ENCODE measurements at places on chromosomes 5 and 9.

DNA sequence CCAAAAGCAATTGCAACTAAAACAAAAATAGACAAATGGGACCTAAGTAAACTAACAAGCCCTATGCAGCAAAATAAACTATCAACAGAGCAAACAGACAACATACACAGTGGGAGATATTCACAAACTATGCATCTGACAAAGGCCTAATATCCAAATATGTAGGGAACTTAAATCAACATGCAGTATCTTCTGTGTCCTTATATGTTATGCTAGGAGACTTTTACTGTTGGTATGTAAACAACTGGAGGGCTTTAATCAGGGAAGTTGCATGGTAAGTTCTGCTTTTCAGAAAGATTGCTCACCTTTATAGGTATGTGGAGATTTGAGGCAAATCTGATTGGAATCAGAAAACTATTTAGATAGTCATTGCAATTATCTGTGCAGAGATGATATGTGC lies 461.2 kb upstream of the RIOK2 start:
- no peak for DNase-seq

GRCh38 chr9:130692321-130692720 lies 1.3 kb upstream of the EXOSC2 start:
- peak; percentile 48 for DNase-seq

DNA sequence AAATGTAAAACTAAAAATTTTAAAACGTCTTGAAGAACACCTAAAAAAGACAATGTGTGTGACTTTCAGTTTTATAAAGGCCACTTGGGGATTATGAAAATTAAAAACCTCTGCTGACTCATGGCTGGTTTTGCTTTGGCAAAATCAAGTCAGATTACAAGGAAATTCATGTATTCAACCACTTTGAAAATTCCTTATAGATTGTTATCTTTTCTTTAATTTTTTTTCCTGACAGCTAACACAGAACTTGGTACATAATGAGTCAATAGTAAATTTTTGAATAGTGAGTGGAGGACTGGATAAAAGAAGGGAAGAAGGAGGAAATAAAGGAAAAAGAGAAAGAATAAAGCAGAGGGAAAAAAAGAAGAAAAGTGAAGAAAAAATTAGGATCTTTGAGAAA lies 1774.7 kb upstream of the ACO1 start:
- DNase-seq: no peak

- peak; percentile 50 for DNase-seq
Observed at GRCh38 chr5:60598424-60598823, 101.5 kb downstream of the DEPDC1B start.

GRCh38 chr5:51652980-51653379 lies 269.7 kb downstream of the ISL1 start:
- DNase-seq: no peak

- no peak for DNase-seq
Observed at GRCh38 chr5:79111387-79111959, at the start of gene BHMT. Gene BHMT (plus strand): TSS chr5:79111809. CDS start chr5:79111886, 77 bp downstream.

DNA sequence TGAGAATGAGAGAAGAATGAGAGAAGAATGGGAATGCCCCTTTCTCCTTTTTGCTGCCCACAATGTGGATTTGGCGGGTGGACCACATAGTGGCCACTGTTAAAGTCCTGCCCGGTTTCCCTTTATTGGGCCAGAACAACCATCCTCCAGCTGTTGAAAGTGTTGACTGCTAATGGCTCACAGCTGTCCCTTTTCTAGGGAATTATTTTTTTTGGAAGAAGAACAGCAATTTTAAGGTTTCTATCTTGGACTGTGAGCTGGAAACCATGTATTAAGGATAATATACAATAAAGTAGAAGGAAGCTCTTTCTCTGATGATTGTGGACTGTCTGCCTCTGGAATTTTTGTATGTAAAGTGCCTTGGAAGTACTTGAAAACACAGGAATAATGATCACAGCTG lies 185.9 kb downstream of the DMRT2 start:
- no peak for DNase-seq

GRCh38 chr5:88203981-88204750 lies 64.5 kb downstream of the TMEM161B start:
- DNase-seq: no peak

DNA sequence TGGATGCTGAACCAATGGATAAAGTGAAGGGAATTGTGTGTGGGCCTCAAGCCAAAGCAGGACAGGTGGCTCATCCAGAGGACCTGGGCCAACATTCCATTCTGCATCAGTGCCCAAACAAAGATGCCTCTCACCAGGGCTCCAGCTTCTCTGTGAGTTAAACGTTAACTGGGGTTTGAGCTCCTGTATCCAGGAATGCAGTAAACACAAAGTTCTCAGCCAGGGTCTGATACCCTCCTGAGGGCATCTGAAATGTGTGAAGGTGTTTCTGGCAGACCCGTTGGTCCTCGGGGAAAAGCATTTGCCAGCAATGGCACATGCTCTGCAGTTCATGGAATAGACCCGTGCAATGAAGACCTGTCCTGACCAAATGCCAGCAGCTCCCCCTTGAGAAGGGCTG lies 33.9 kb upstream of the AOPEP start:
- DNase-seq: no peak

DNA sequence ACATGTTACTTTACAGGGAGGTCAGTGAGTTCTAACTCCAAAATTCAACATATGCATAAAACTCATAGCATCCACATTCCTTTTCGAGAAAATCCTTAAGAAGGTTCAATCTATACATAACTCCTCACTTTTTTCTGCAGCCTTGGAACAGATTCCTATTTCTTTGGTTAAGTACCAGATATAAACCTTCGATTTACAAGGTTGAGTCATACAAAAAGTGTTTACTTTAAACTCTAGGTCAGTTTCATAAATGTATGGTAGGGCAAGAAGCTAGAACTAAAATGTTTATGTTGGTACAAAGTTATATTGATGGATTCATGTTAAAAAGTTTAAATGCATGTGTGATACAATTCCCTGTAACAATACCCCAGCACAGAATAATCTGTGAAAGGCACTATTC lies 19.4 kb downstream of the CDKN2AIPNL start:
- DNase-seq: no peak

DNA sequence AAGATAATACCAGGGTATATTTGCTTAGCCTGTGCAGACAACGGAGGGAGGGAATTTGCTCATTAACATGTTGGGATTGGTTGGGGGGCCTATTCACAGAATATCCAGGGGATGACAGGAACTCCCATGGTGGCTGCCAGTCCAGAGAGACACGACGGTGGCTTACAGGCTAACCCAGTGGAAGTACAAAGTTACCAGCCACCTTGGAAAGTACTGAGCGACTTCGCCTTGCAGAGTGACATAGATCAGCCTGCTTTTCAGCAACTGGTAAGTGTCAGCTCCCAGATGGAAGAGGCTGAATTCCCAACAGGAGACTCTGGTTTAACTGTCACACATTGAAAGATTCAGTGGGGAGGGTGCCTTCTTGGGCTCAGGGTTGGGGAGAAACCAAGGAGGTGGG lies 7.9 kb downstream of the ISL1 start:
- no peak for DNase-seq

DNA sequence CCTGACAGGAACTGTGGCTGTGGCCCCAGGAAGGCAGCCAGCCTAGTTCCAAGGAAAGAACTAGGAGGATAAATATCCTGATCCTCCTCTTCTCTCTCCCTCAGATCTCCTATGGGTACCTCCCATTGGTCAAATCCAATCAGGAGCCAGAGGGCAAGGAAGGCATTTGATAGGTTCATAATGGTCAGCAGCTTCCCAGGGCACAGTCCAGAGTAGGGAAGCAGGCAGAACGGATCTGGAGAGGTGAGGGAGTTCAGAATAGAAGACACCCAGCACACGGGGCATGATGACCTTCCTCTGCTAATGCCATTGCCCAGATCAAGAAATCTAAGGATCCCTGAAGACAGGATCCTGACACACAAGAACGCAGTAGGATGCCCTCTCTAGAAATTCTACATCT lies 8.6 kb downstream of the ABLIM3 start:
- DNase-seq: no peak

DNA sequence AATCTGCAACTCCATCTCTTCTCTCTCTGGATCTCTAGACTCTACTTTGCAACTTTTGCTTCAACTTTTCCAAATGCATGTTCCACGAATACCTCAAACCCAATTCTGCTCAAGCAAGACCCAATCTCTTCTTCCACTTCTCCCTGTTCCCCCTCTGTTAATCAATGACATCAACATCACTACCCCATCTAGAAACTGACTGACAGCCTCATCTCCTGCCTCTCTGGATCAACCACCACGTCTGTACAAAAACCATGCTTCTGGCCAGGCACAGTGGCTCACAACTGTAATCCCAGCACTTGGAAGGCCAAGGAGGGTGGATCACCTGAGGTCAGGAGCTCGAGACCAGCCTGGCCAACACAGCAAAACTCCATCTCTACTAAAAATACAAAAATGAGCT lies 12.2 kb downstream of the GLDC start:
- DNase-seq: no peak

DNA sequence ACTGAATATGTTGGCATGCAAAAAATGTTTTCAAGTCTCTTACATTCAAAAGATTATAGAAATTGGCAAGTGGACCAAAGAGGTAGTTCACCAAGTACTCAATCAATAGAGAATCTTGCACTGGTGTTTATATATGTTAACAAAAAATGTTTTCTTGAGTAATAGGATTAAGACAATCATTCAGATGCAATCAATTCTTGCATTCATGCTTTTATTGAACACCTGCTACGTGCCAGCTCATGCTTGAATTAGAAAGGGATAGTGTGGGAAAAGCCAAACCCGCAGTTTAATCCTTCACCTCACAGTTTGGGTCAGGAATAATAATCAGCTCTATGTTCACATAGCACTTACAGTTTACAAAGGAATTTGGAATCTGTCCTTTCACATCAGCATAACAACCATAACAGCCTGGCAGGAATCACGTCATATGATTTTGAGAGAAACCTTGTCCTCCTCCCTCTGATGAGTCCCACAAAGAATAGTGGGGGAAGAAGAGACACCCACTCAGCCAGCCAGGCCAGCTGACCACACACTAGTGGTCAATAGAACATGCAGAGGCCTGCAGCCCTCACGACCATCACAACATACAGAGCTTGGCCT lies 36.8 kb upstream of the FRRS1L start:
- no peak for DNase-seq

- DNase-seq: no peak
Observed at GRCh38 chr5:178218237-178218776, 14.0 kb downstream of the HNRNPAB start.

DNA sequence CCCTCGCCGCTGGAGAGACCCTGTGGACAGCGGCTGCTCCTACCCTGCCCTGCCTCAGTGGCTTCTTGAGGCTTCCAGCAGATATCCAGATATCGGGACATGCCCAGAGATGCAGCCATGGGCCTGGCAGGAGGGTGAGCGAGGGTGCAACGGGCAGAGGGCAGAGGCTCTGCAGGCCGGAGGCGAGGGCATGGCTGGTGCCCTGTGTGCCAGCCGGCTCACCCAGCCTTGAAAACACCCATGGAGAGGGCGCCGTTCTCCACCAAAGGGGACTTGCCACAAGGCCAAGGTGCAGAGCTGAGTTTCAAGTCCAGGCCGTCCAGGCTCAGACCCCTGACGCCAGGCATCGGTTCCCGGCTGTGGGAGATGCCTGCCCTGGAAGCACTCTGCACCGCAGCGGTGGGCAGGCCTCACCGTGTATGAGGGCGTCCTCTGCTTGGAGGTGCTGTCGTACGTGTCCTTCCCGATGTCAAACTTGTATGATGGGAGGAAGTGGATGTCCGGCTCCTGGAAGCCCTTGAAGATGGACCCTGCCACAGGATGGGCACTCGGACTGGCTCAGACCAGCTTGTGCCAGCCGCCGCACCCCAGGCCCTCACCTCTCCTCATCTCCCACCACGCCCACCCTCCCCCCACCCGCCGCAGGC lies 8.9 kb downstream of the INPP5E start:
- no peak for DNase-seq

- DNase-seq: no peak
Observed at GRCh38 chr5:172710676-172711075, 60.3 kb downstream of the DUSP1 start.

DNA sequence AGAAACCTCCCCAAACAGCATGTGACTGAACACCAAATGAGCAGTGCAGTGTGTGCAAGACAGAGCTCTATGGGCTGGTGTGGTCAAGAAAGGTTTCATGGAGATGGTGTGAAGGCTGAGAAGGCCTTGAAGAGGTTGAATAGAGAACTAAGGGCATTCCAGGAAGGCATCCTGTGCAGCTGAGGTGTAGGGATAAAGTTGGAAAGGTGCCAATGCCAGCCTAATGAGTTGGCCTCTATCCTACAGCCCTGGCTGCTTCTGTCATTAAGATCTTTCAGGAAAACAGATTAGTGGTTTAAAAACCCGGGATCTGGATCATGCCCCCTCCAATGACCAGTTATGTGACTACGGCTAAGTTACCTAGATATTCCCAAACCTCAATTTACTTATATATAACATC lies 4.0 kb downstream of the HDAC3 start:
- no peak for DNase-seq

DNA sequence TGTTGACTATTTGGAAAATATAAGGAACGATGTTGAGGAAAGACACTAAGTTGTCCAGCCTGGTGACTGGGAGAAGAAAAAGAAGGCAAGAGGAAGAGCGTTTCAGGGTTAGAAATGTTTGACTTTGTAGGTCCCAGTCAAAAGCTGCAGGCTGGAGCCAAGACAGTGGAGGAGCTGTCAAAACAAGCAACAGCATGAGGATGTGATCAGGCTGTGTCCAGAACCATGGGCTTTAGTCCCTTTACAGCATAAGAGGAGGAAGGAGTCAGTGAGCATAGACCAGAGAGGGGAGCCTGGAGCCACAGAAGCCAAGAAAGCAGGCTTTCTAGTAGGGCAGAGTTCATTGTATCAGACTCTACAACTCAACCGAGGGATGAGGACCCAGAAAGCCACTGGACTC lies 658.5 kb downstream of the BNC2 start:
- no peak for DNase-seq

GRCh38 chr9:114446036-114446435 lies 58.3 kb upstream of the AKNA start:
- no peak for DNase-seq

DNA sequence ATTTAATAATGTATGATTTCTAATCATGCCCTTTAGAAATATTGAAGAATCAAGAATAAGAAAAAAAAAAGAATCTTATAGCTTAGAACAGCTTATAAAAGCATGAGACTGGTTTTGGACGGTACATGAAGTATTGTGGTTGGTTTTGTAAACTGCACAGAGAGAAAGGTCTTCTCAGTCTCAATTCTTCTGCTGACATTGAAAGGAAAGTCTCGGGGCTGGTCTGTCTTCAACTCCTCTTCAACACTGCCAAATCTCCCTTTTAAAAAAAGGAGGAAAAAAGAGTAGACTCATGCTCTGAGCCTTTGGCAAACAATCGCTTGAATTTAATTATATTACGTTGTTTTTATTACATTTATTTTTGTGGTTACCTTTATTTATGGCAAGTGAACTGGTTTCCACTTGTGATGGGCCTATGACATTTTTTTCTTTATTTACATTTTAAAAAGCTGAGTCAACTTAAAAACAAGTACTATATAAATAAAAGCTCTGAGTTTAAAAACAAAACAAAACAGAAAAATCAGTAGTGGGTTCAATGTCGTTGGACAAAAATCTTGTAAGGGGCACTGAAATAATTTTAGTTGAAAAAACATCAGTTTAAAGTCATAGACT lies 32.8 kb upstream of the EBF1 start:
- DNase-seq: no peak

All from common myeloid progenitor, CD34-positive (primary cell).